ENCODE measurements at places on chromosomes 5 and 9.

GRCh38 chr9:37038302-37038942, 4.4 kb upstream of the PAX5 start:
- no peak for DNase-seq

- no peak for DNase-seq
Observed at GRCh38 chr9:121326130-121326838, 43.8 kb downstream of the STOM start.

DNA sequence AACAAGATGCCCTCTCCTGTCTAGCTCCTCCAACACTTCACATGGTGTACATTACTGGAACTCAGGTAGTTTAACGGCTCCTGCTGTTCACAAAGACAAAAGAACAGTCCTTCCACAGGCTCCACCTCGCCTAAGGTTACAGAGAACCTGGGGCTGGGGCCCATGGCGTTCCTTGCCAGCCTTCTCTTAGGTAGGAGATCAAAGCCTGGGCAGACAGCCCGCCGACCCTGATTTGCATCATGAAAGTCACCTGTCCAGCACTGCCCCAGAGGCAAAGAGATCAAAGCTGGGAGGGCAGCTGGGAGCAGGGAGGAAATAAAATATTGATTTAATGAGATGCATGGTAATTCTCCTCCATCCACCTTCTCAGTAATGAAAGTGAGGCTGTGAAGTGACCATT, 115.0 kb upstream of the SLIT3 start:
- DNase-seq, result no peak

DNA sequence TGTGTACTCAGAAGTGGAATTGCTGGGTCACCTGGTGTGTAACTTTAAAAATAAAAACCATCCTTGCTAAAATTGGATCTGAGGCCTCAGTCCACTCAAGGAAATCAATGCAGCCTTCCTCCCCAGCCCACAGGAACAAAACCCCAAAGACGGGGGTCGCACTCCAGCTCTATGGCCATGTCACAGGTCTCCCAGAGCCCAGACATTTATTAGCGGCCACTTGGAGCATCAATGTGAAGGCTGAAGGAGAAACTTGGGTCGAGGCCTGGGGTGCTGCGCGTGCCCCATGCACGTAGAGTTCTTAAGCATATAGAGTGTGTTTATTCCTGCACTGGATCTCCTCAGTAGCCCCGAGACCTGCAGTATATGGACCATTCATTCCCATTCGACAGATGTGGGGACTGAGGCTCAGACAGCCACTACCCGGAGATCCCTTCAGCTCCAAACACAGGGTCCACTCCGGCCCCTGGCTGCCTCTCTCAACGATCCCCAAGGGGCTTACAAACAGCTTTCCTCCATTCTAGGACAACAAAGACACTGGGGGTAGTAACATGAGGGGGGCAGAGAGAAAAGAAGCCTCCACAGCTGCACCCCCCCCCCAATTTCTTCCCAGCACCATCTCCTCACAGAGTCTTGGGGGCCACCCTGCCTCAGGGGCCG, 14.3 kb upstream of the OLFM1 start:
- no peak for DNase-seq
